ENCODE measurements at places on chromosomes 7 and 10.

- no peak for DNase-seq
Measured at GRCh38 chr10:48490571-48490940, 114.3 kb downstream of the ARHGAP22 start.

DNA sequence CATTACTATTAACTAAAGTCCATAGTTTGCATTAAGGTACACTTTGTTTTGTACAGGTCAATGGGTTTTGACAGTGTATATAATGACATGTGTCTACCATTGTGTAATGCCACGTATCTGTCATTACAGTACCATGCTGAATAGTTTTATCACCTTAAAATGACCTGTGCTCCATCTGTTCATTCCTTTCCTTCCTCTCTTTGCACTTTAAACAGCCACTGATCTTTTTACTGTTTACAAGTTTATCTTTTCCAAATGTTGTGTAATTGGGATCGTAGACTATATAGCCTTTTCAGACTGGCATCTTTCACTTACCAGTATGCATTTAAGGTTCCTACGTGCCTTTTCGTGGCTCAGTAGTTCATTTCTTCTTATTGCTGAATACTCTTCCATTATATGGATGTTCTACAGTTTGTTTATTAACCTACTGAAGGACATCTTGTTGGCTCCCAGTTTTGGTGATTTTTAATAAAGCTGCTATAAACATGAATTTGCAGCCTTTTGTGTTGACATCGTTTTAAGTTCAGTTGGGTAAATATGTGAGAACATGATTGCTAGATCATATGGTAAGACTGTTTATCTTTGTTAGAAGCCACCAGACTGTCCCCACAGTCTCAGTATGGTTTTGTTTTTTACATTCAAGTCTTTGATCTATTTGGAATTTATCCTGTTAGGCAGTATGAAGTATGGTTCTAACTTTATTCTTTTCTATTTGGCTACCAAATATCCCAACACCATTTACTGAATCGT lies 24.7 kb downstream of the STAM start:
- no peak for DNase-seq

- DNase-seq: no peak
Measured at GRCh38 chr7:108419961-108420908, 36.0 kb downstream of the NRCAM start.

DNA sequence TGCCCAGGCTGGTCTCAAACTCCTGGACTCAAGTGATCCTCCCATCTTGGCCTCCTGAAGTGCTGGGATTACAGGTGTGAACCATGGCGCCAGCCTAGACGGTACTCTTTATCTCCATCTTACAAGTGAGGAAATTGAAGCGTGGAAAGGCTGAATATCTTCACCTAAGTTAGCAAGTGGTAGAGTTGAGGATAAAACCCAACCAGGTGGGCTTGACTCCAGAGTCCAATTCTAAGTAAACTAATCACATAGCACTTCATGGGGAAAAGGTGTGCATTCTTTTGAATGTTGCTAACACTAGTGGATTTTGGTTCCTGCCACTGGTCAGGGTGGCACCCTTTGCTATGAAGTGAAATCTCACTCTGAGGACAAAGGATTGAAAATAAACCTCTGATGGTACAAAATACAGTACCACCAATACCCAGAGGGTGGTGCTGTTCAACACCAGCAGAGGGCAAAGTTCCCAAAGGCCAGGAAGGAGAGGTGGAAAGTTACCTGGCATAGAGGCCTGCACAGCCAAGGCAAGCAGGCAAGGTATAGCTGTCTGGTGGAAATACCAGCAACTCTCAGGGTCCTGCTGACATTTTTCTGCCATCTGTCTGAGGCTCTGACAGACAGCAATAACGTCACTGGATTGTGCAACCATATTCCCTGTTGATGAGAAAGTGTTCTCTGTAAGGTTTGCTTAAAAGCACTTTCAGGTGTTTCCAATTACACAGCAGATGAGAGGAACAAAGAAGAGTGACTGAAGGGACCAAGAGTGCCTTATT lies 17.6 kb downstream of the ZDHHC16 start:
- DNase-seq: no peak

DNA sequence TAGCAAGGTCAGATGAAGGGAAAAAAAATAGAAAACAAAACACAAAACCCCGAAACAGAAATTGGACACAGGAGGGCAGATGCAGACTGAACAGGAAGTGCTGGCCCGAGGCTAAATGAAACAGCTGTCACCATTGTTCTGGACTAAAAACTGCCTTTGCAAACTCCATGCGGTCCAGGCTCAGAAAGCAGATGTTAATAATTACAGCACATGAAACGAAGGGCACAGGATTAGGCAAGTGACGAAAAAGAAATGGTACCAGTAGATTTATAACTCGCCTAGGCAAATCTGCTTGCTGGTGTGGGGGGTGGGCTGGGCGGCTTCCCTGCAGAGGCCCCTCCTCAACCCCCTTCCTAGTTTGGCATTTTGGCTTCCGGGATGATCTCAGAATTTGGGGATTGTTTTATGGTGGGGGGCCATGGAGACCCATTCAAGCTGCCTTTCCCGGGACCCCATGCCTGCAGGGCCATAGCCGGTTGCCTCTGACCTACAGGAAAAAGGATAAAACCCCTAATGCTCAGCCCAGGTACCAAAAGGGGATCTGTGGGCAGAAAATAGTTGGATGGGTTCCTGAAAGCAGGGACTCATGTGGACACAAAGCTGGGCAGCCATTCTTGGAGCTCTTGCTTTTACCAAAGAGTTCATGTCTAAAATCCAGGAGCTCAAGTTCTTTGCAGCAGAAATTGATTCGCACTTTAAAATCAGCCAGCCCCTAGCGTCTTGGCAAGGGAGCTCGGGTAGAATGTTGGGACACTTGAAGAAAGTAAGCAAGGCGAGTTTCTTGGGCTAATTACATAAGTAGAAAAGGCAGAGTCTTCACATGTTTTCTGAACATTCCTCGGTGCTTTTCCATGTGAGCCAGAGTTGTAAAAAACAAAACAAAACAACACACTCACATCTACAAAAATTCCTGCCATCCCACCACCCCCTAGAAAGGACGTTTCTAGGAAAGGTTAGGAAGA lies 39.0 kb upstream of the EMX2 start:
- DNase-seq: no peak

DNA sequence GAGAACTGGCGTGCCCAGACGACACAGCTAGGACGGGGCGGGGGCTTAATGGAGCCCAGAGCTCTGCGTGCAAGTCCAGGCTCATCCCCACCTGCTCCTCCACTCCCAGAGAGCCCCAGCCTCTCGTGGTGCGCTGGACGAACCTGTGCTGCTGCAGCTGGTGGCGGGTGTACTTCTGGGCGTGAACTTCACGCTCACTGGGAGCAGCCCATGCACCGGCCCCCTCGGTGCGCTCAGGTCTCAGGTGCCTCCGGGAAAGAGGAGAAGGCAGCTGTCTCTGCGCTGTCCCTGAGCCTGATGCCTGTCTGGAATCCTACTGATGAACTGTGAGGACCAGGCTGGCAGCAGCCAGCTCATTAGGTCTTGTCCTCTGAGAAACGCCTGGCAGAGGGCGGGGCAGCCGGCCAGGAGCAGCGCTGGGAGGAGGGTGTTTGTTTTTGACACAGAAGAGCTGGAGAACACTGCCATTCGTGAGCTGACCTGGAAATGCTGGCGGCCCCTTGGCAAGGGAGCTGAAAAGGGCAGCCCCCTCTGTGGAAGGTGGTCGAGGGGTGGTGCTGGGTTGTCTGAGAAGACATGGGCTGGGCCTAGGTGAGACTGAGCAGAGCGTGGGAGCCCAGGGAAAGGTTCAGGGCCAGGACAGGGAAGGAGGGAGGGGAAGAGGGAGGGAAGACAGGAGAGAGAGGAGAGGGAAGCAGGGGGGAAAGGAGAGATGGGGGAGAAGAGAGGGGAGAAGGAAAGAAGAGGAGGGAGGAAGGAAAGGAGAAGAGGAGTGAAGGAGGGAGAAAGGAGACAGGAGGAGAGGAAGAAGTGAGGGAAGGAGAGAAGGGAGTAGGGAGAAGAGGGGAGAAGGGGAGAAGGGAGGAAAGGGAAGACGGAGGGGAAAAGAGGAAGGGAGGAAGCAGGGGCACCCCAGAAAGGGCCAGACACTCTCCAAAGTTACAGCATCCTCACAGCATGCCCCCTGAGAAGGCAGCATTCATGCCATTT lies 53.5 kb upstream of the TNS3 start:
- DNase-seq: no peak

DNA sequence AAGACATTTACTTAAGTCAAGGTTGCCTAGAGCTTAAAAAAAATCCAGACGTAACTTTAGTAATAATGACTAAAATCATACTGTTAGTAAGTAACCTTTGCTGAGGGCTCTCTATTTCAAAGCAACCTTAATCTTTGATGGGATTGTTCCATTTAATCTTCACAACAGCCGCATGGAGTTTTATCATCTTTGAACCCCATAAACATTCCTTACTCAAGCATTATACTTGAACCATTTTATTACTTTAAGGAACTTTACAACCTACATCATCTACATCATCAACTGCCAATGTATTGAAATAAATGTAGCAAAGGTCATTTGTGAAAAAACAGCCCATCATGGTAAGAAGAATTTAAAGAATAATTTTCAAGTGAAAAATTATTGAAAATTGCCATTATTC lies 22.9 kb upstream of the CACNB2 start:
- DNase-seq: no peak

DNA sequence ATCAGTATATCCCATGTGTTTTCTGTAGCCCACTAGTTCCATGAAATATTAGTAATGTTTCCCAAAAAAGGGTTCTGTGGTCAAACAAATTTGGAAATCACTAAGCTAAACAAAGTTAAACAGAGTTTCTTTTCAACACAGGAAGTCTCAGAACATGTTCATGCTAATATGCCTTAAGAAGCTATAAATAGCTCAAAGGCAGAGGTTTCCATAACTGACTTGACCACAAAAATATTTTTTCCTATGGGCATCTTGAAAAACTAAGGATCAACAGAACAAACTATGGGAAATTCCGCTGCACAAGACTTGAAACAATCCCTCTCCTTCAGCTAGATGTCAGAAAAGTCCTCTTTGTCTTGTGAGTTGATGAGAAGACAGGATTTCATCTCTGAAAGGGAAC lies 59.7 kb downstream of the SEM1 start:
- DNase-seq: no peak

All from stimulated activated CD4-positive, alpha-beta T cell treated with anti-CD3 and anti-CD28 coated beads, TNF-alpha, amount 100 ng/mL, for 48 hours (primary cell).